ENCODE measurements at places on chromosomes 12 and 14.

DNA sequence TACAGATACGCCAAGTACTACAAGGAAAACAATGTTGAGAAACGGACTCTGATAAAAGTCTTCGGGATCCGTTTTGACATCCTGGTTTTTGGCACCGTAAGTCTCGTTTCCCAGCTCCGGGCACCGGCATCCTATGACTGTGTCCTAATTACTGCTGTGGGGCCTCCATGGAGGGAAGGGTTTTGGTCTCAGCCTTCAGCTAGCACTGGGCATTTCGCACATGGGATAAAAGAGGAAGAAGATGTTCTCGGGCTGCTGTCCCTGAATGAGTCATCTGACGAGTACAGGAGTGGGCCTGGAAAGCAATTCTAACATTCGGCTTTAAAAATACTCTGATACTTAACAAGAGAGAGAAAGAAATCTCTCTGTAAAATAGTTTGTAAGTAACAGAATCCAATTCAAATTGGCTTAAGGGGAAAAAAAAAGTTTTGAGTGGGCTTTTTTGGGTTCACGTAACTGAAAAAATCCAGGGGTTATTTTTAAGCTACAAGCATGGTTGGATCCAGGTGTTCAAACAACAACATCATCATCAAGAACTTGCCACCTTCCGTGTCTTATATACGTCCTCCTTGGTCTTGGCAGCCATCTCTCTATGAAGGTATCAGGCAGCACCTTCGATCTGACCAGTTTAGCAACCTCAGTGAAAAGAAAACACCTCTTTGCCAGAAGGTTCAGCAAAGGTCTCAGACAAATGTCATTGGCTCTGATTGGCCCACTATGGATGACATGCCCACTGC lies 34.4 kb upstream of the P2RX4 start:
- DNase-seq: no peak

DNA sequence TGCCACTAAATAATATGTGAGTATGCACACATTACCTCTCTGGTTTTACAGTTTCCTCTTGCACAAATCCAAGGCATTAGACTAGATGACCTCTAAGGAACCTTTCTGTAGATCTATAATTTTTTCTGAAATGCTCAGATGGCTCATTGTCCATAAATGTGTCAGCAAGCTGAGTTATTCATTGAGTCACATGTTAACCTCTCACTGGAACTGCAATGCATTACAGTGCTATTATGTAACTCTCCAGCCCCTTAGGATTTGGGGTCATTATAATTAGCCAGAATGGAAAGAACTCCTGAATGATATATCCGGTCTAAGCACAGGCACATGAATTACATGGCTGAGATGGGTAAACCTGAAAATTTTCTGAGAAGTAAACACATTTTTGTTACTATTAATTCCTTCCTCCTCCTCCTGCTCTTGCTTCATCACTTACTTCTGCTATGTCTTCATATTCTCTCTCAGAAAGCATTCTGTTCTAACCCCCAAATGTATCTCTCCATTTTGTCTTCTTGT lies 20.3 kb upstream of the DRAM1 start:
- no peak for DNase-seq

GRCh38 chr12:82474181-82474797 lies 116.0 kb downstream of the METTL25 start:
- no peak for DNase-seq

DNA sequence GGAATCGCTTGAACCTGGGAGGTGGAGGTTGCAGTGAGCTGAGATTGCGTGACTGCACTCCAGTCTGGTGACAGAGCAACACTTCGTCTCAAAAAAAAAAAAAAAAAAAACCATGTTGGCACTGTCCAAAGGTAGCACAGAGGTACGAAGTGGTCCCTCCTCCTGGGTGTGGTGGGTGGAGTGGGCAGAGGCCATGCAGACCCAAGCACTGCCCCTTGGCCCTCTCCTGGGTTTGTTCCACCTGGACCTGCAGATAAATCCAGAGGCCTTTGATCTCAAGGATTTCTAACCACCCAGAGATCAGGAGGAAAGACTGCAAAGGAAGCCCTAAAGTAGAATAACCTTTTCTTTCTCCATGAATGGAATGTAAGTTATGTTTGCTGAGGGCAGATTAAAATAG lies 8.7 kb upstream of the GALNT6 start:
- no peak for DNase-seq

GRCh38 chr12:113005762-113006161 lies 27.4 kb downstream of the OAS2 start:
- DNase-seq: no peak

GRCh38 chr14:44783901-44784300 lies 177.8 kb downstream of the KLHL28 start:
- DNase-seq: no peak

- DNase-seq: no peak
Observed at GRCh38 chr14:105041841-105042765, 21.2 kb upstream of the CDCA4 start.

GRCh38 chr14:63544591-63545299 lies 1.6 kb upstream of the PPP2R5E start:
- DNase-seq: no peak

DNA sequence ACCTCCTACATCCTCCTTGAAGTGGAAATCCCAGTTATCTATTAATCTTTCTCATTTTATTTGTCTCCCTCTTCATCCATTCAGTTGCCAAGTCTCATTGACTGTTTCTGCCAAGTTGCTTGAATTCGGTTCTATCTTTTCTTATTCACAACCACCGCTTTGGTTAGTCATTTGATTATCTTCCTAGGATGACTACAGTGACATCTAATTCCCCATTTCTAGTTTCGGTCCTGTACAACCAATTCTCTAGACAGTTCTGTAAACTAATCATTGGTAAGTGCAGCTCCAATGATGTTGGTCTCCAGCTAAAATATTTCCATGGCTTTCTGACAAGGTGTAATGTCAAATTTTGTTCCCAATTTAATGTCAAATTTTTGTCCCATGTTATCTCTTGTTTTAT lies 220.1 kb downstream of the ADAMTS20 start:
- DNase-seq: no peak

DNA sequence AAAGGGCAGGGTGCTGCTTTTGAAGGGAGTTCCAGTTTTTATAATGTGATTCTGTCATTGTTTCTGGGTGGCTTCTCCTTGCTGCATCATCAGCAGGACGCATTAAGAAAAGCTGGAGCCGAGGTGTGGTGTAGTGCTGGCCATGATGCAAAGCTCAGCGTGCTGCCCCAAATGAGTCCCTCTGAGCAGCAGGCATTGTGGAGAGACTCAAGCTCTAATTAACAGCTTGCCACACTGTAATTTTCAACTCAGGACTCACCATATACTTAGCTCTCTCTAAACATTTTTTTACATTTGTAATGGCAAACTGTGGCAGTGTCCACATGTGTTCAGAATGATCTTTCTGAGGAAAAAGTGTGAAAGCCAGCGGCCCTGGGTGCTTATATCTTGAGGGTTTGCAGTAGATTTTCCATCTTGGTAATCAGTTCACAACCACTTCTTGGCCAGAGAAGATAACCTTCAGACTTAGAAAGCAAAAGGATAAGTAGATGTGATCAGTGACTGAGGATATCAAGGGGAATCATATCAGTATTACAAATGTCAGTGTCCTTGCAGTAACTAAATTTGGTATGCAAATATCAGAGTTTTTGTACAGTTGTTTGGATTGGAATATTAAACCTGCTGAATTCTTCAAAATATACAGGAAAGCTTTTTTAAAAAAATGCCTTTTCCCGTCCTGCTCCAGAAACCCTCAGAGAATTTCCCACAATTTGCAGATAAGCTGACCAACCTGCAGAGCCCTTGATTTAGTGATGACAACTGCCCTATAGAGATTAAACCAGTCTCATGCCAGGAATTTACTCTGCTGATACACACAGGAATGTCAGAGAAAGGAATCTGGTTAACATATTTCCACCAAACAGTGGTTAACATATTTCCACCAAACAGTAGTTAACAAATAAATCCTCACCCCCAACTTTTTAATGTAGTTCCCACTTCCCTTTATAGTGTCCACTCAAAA lies 63.6 kb downstream of the DAAM1 start:
- no peak for DNase-seq

GRCh38 chr12:60577607-60578006 lies 981.8 kb downstream of the SLC16A7 start:
- DNase-seq: no peak

DNA sequence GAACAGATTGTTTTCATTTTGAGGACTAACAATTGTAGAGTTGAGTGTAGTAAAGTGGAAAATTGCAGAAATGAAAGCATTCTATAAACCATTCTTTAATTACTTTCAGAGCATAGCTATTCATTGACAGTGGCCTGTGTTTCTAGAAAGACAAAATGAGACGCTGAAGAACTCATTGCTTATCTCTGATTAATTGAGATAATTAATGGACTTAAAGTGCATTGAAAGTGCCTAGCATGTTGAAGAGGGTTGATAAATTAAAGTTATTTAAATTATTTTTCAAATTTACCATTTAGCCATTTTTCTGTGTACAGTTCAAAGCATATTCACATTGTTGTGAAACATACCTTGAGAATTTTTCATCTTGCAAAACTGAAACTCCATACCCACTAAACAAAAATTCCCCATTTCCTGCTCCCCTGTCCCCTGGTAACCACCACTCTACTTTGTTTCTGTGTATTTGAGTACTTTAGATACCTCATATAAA lies 57.4 kb downstream of the DAAM1 start:
- DNase-seq: no peak

DNA sequence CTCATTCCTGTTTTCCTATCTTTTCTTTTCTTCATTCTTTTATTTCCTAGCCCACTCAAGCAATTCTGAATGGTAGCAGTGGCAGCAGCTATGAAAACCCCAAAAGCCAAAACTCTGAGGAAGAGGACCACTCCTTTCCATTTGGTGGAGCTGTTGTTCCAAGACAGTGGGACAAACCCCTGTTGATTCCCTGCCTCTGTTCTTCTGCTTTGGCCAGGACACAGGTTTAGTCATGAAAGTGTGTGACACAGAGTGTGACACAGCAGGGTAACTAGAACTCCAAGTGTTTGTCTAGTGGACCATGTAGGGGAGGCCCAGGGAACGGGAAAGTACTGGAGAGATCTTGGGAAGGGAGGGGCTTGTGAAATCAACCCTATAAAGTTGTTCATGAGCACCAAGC lies 71.1 kb downstream of the PTCSC3 start:
- DNase-seq: no peak

DNA sequence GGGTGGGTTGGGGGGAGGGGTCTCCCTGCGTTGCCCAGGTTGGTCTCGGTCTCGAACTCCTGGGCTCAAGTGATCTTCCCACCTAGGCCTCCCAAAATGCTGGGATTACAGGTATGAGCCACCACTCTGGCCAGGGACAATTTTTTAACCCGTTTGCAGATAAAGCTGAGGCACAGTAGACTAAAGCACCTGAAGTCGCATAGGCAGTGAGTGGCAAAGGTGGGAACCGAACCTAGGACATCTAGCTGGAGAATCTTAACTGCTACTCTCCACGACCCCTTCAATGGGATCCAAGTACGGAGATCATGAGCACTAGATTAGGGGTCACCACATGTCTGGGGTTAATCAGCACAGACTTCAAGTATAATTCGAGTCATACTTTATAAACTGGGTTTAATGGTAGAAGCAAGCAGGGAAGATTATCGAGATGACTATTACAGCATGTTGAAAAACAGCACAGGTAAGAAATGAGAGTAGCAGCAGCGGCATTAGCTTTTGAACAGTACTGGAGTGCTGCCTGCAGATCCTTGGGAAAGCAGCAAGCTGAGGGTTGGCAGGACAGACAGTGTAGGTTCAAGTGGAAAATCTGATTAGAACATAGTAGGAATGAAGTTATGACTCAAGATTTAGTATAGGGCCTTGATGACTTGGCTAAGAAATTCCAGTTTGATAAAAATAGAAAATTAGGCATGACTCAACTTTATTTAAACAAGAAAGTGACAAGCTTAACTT lies 23.9 kb downstream of the NID2 start:
- peak; percentile 30 for DNase-seq

- no peak for DNase-seq
Observed at GRCh38 chr12:92164712-92165111, 19.1 kb upstream of the BTG1 start.

GRCh38 chr12:100268835-100269564 lies 2.0 kb downstream of the SCYL2 start:
- DNase-seq: no peak

DNA sequence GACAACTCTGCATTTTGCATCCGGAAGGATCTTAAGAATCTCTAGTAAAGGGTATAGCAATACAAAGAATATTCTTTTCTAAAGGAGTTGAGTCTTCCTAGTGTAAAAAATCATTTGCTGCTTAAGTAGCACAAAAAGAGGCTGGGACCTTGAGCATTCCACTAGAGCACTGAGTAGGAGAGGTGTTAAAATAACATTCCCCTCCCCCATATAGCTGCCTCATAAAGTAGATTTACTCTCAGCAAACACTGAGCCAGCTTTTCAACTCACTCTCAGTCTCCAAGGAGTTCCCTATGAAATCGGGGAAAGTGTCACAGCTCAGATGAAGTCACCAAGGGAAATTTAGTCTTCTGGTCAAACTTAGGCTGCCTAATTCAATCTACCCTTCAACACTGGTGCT lies 592.7 kb downstream of the ETNK1 start:
- no peak for DNase-seq

- DNase-seq: no peak
Observed at GRCh38 chr12:45648070-45648469, 81.4 kb upstream of the ARID2 start.

GRCh38 chr12:123388951-123389559 lies 5.1 kb downstream of the KMT5A start:
- no peak for DNase-seq

DNA sequence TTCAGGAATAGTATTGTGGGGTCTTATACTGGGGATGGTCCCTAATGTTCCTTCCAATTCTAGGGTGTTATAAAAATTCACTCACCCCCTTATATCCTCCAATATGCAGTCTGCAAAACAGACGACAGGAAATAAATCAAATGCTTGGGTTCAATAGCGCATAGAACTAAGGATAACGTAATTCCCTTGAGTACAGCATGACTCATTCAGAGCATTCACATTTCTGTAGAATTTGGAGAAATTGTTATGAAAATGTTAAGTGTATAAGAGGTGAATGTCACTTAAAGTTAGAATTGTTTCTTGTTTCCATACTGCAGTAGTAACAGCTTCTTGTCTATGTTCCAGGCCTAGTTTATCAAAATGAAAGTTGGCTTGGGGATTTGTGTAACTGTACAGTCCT lies 271.4 kb downstream of the RPS29 start:
- no peak for DNase-seq
